GM12892 (cell line): ENCODE measurements at places on chromosomes 6 and 20.

GRCh38 chr6:88216182-88216581, 50.0 kb upstream of the CNR1 start:
- no peak for DNase-seq

DNA sequence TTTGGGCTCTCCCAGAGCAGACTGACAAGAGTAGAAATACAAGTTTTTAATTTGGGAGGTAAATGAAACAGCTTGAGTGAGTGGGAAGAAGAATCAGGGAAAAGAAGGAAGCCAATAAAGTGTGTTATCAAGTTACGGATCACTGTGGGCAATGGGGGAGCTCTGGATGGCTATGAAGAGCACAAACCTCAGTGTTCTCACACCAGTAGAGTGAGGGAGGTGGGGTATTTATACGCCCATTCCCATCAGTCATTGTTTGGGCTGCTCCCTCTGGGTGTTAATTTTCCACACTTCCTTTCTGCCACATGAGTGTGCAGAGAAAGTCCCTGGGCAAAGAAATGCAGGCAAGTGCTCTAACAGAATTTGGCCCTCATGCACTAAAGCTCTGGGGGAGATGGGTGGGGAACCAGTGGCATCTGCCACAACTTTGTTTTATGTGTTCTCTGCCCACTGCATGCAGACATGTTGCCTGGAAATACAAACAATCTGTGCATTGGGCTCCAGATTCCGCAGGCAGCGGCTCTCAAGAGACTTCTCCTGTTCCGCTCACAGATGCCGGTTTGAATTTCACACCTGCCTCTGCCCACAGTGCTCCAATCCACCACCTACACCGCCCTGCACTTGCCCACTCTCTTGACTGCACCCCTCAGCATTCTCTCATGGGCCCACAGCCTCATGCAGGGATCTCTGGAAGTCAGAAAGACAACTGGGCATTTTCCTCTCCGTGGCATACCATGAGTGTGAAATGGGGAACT, 211.1 kb upstream of the RNF24 start:
- DNase-seq = no peak

DNA sequence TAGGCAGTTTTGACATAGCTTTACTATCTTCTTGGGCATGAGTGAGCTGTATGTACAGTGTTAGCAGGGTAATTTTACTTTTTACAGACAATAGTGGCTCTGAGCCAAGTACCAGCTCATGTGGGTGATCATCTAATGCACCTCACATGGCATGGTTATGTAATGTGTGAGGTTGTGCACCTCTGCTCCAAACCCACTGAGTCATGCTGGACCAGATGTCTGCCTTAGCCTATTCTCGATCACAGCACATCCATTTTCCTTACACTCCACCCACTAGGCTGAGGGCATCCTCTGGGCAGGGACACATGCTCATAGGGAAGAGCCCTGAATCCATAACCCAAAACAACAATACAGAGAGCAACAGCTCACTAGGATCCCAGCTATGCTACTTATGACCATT, 71.6 kb upstream of the FBXL4 start:
- DNase-seq = no peak

GRCh38 chr6:137570393-137570792, 76.2 kb upstream of the OLIG3 start:
- no peak for DNase-seq

GRCh38 chr20:45779011-45779915, 12.4 kb downstream of the WFDC3 start:
- DNase-seq = no peak

- no peak for DNase-seq
Measured at GRCh38 chr6:26161322-26161721, 74.1 kb downstream of the HFE start.

DNA sequence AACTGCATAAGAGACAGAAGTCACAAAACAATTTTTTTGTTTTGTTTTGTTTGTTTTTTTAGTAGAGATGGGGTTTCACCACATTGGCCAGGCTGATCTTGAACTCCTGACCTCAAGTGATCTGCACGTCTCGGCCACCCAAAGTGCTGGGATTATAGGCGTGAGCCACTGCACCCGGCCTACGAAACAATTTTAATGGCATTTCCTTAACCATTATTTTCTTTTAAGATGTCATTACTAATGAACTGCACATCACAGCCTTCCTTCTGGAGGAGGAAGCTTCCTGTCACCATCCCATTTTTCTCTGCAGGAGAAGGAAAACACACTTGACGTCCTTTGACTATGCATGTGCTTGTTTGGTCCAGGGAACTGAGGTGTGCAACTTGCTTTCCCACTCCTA, 125.3 kb upstream of the AKIRIN2 start:
- DNase-seq = no peak

DNA sequence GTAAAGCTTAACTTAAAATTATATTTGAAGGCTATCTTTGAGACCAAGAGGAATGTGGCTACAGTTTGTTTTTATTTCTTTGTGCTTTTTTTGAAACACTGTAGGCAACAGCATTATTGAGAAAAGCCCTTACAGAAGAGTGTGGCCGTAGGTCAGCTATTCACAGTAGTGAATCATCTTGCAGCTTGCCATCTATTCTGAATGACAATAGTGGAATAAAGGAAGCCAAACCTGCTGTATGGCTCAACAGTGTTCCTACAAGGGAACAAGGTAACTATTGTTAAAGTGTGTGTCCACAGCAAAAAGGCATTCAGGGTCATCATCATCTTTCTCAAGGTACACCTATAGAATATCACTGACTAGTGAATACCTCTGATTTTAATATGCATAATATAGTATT, 88.5 kb downstream of the KIZ start:
- no peak for DNase-seq

GRCh38 chr20:18978311-18978710, 164.7 kb downstream of the SCP2D1 start:
- DNase-seq = no peak

DNA sequence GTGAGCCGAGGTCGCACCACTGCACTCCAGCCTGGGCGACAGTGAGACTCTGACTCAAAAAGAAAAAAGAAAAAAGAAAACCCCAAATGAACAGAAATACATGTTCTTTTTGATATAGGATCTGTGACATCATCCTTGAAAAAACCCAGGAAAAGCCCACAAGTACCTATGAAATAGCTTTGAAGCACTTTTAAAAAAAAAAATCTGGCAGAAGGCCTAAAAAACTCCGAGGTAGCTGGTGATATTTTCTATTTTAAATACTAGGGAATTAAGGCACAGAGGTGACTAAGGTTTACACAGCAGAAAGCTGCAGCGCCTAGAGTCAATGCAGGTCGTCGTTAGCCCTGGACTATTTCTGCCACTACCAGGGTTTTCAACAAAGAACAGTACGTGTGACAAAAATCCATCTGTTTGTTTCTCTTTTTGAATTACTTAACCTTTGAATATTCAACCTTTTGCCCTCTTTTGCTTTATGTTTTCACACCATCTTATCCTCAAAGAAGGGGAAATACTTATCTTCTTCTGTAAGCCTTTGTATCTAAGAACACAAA, 39.4 kb upstream of the EEF1A1 start:
- DNase-seq = no peak

DNA sequence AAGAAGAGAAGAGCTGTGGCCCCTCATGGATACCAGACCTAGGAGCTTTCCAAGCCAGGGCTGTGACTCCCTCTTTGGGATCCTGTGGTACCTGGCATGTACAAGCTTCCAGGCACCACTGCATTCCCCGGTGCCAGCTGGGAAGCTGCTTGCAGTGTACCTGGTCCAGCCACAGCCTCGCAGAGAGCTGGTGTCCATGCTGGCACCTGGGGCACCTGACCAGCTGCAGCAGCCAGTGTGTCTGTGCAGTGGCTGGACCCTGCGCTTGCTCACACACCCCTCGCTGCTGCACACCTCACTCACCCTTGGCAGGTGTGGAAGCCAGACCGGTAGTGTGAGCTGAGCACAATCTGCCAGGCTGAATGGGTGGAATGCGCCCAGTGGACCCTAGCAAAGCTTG, 190.9 kb upstream of the MAN1A1 start:
- DNase-seq = no peak

DNA sequence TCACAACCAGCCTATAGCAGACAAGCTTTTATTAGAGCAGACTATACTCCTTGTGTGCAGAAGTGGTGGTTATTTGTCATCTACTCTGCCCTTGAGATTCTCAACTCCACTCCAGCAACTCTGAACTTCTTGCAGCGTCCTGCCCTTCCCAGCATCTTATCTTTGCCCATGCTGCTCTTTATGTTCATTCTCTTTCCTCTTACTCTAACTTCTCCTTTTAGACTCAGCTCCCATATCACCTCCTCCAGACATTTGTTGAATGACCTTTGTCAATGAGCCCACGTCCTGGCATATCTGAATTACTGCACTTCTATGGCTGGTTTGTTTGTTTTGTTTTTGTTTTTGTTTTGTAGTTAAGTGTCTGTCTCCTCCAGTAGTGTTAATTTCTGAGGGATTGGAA, 81.2 kb downstream of the KCNQ5 start:
- no peak for DNase-seq

DNA sequence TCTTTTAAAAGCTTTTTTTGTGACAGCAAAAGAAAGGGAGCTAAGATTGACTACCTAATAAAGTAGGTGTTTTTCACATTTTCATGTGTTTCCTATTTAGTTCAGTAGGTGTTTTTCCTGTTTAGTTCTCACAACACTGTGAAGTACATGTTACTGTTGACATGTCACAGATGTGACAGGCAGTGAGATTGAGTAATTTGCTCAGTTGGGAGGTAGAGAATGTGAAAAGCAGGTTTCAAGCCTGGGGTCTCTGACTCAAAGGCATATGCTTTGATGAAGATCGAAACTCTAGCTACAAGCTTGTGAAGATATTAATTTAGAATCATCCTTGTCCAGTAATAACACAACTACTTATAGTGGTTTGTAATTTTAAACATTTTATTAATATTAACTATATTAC, 43.1 kb downstream of the SLX4IP start:
- no peak for DNase-seq

GRCh38 chr6:100856146-100856545, 25.0 kb downstream of the ASCC3 start:
- DNase-seq = no peak

- DNase-seq = no peak
Measured at GRCh38 chr20:51666126-51666525, 102.1 kb downstream of the ATP9A start.

GRCh38 chr6:99943846-99944245, 50.2 kb downstream of the MCHR2 start:
- DNase-seq = no peak

DNA sequence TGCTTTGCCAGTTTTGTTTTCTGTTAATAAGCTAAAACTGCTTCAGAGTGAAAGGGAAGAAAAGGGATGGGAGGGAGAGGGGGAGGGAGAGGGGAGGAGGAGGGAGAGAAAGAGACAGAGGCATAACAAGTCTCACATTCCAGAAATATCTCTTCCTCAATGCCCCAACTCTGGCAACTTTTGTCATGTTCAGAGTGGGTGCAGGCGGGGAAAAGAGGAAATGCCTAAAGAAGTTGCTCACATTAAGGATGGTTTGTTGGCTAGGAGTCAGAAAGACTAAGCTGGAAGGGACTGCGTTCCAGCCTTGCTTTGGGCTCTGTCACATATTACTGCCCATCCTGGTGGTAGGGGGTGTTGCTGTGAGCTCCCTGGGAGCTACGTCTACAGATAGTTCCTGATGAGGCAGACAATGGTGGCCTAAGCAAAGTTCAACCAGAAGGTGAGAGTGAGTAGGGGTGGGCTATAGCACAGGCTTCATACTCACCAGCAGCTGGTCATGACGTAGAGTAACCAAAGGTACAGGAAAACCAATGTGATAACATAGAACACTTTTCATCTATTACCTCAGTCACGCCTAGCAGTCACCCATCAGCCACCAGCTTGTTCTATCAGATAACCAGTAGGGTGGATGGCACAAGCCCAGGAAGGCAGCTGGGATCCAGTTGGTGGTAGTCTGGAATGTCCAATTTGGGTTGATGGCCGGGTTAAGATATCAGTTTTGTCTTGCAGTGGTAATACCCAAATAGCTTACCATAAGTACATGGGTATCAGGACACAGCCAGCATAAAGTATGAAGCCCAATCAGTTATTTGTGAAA, 2.1 kb downstream of the TSPYL4 start:
- DNase-seq = no peak

DNA sequence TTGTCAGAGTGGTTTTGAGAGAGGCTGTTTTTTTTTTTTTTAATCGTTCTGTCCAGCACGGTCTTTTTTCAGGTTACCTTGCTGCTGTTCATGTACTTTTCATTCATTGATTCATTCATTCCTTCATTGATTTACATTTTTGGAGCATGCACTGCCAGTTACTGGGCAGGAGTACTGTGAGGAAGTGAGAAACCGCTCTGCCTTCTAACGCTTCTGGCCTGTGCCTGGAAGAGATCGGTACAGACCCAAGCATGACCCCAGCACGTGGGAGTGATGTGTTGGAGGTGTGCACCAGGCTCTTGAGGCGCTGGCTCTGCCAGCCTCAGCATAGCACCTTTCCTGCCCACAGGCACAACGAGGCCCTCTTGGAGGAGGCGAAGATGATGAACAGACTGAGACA, 9.1 kb downstream of the RIPK1 start:
- DNase-seq = no peak

DNA sequence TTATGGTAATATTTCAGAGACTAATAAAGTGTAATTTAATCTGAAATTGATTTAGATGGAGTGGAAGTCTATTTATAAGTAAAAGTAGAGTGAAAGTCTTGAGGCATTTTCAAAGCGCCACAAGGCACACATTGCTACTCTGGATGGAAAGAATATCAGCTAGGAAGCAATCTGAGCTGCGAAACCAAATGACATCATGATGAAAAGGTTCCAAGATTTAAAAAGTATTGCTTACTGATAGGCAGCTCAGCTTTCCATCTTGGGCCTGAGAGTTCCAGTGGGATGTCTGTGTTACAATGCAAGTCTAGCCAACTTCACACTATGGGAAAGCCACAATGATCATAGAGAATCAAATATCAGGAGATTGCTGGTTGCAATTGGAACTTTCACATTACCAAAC, 126.9 kb upstream of the VGLL2 start:
- no peak for DNase-seq

DNA sequence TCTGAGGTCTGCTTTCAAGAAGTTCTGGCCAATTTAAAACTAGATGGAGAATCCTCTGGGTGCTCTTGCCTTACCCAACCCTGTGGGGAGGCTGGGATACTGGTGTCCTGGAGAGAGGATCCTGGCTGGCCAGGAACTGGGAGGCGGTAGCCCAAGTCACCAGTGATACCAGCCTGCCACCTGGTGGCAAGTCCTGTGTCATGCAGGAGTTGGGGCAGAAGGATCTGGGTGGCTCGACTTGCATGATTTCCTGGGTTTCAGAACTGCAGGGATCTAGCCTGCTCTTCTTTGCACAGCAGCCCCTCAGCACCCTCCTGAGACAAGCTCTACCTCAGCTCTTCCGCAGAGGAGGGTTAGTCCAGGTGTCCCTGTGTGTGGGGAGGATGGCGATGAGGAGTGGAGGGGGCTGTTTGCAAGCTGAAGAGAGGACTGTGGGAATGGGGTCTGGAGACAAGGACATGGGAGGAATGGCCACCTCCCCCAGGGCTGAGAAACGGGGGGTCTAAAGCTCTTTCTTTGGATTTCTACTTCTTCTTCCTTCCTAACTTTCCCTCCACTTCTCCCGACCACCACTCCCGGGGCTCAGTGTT, 4.2 kb downstream of the KCNK17 start:
- peak; percentile 59 for DNase-seq

DNA sequence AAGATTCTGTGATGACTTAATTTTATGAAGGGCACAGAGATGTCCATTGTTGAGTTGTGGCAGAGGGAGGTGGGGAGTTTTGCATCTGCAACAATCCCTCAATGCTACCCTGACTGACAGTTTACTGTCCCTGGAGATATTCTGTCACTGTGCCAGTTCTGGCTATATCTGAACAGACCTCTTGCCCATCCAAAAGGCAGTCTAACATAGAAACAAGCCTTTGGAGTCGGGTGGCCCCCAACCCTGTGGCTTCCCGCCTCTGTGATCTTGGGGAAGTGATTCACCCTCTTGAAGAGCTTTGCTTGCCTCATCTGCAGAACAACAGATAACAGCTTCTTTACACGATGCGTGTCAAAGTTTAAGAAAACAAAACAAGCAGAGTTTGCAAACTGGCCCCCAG, 3.8 kb upstream of the E2F1 start:
- DNase-seq = no peak
